GM12892 (cell line): ENCODE measurements at places on chromosomes 4 and X.

DNA sequence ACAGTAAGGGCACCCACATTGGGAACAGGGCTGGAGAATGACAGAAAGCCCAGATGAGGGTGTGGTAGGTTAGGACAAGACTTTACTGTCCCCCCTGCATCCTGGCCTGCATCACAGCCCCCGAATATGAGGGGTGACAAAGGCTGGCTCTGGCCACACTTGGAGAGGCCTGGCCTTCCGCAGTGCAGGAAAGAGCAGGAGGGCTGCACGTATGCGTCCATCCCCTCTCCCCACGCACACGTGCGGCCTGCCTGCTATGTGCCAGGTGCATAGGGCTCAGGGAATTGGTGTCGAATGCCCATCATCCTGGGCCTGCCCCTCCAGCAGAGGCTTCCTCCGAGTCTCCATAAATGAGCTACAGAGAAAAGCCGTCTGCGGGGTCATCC, 80.5 kb downstream of the ABLIM2 start:
- DNase-seq = no peak

- DNase-seq = no peak
Measured at GRCh38 chrX:130772105-130772775, 130.8 kb downstream of the ENOX2 start.

DNA sequence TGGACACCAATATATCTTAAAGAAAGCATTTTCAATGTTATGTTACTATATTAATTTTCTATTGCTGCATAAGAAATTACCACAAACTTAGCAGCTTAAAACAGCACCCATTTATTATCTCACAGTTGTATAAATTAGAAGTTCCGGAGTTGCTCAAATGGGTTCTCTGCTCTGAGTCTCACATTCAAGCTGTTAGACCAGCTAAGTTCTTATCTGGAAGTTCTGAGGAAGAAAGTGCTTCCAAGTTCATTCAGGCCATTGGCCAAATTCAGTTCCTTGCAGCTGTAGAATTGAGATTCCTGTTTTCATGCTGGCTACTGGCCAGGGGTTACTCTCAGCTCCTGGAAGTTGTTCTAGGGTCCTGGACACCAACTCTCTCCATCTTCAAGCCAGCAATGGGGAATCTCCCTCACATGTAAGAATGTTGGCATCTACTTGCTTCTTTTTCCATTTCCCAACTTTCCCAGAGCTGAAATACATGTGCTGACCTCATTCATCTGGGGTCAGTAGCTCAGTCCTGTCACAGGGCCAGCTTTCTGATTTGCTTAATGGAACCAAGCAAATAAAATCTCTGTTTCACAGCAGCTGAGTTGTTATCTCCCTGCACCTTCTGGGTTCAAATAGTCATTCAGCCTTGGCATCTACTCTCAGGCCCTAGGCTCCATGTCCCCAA, 99.6 kb upstream of the INTU start:
- DNase-seq = no peak

- no peak for DNase-seq
Measured at GRCh38 chr4:7715271-7716009, 224.2 kb downstream of the AFAP1 start.

- no peak for DNase-seq
Measured at GRCh38 chr4:40246938-40247337, 50.1 kb downstream of the RHOH start.

GRCh38 chrX:71622032-71622575, 3.8 kb upstream of the CXCR3 start:
- no peak for DNase-seq

DNA sequence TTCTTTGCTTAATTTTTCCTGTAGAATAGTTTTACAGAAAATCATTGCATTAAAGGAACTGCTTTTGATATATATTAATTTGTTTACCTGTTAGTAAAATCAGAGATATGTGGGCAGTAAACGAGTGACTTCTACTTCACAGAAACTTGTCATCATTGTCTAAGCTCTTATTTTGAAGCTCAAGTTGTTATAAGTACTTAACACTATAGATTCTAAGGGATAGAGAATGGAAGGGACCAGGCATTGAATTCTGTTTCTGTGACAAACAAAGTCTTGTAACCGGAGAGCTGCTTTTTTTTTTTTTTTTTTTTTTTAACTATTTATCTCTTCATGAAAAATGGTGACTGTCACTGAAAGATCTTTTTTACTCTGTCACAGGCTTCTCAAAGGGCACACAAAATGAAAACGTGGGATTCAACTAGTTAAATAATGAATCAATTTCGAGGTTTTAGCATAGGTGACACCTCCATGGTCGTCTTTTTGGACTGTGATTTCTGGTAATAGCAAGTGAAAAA, 14.4 kb downstream of the STK26 start:
- DNase-seq = no peak

- DNase-seq = peak; percentile 75
Measured at GRCh38 chr4:83284193-83285054, at the start of gene COQ2. COQ2 (minus strand) TSS chr4:83284798; CDS start chr4:83284764, 34 bp downstream.

DNA sequence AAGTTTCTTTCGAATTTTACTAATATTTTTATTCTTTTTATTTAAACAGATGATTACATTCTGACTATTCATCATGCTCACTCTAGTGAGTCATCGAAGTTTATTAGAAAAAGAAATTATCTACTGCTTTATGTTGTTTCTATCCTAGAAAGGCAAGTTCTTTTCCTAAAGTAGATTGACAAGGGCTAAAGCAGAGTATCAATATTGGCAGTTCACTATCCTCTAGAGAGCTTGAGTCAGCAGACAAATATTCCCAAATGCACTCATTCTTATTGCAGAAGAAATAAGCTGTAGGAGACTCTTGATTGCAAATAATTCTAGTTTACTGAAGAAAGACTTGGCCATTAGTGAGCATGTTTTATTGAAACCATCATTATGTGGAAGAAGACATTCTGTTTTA, 911.8 kb downstream of the CENPC start:
- no peak for DNase-seq

GRCh38 chrX:10926404-10926803, 184.7 kb upstream of the HCCS start:
- no peak for DNase-seq

GRCh38 chrX:81405781-81406180, 203.9 kb downstream of the SH3BGRL start:
- no peak for DNase-seq

- no peak for DNase-seq
Measured at GRCh38 chrX:44042116-44042515, 68.9 kb upstream of the NDP start.

GRCh38 chr4:104912518-104912917, 234.2 kb upstream of the TET2 start:
- DNase-seq = no peak

DNA sequence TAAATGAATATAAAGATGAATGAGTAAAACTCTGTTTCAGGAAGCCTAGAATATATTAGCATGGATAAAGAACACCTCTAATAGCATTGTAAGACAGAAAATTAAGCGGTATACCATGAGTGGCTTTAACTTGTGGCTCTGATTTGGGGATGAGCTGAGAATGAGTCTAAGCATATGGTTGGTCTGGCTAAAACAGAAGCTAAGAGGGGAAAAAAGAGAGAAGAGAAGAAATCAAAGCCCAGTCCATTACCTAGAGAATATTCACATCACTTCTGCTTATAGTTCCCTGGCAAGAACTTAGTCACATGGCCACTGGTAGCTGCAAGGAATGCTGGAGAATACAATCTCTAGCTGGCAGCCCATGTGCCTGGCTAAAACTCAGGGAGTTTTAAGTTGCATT, 414.5 kb downstream of the PRDM5 start:
- no peak for DNase-seq

DNA sequence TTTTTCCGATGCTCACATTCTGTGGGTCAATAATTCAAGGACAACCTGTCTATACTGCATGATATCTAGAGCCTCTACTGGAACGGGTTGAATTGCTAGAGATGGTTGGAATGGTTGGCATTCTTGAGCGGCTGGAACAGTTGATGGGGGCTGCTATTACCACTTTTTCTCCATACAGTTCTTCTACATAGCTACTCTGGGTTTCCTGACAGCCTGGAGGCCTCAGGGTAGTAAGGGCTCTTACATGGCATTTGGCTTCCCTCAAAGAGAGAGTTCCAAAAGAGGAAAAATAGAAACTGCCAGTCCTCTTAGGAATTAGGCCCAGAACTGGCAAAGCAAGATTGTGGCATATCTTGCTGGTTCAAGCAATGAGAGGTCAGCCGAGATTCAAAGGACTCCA, 53.1 kb downstream of the NAA11 start:
- no peak for DNase-seq

DNA sequence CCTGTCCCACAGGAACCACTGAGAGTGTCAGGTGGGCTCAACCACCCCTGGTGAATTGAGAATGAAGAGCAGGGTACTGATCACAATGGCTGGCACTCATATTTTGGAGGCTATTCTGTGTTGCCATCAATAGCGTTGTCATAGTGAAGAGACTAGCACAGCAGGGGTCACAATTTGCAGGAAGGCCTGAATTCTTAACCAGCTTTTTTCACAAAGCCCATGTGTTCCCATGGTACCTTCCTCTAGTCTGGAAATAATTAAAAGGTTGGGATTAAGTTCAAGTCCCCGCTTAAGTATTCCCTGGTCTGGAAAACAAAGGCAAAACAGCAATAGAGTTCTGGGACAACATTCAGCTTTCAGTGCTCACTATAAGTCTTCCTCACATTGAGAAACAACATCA, 1051.7 kb downstream of the C4orf33 start:
- no peak for DNase-seq

DNA sequence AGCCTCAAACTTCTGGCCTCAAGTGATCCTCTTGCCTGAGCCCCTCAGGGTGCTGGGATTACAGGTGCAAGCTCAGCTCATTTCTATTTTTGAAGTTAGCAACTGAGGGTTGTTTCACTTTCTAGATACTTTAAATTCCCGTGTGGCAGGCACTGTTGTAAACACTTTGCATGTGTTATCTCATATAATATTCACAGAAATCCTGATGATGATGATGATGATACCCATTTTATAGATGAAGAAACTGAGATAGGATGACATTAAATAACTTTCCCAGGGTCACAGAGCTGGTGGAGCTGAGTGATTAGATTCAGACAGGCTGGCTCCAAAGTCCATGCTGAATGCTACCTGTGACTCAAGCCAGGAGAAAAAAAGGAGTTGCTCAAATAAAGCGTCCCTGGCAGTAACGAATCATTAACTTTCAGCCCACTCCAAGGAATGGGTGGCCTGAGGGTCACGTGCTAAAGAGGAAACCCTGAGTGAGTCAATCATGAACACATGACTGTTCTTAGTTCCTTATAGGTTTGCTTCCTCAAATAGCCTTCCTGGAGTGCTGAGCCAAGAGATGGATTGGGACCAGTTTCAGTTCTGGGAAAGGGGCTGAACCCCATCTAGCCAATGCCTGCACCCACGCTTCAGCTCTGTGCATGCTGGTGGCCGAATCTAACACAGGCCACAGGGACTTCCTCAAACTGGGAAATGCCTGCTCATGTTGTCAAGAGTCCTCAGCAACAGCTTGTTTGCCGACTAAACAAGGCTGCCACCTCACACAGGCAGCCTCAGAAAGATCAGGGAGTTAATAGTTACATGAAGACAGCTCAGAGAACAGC, 52.8 kb downstream of the RBM47 start:
- DNase-seq = no peak

- DNase-seq = peak; percentile 19
Measured at GRCh38 chr4:141132709-141133145, 542 bp downstream of the RNF150 start.

GRCh38 chr4:105555409-105555808, 3.0 kb downstream of the ARHGEF38 start:
- no peak for DNase-seq

DNA sequence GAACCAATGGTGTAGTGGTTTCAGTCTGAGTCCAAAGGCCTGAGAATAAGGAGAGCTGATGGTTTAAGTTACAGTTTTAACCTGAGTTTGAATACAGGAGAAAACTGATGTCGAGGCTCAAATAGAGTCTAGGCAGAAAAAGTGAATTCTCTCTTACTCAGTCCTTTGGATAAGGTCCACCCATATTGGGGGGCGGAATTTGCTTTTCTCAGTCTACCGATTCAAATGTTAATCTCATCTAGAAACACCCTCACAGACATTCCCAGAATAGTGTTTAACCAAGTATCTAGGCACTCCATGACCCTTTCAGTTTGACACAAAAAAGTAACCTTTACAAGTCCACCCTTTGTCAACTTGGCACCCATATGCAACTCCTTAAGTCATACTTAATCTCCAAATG, 216.0 kb downstream of the GRID2 start:
- no peak for DNase-seq

GRCh38 chr4:150874338-150875226, 140.5 kb downstream of the LRBA start:
- no peak for DNase-seq

DNA sequence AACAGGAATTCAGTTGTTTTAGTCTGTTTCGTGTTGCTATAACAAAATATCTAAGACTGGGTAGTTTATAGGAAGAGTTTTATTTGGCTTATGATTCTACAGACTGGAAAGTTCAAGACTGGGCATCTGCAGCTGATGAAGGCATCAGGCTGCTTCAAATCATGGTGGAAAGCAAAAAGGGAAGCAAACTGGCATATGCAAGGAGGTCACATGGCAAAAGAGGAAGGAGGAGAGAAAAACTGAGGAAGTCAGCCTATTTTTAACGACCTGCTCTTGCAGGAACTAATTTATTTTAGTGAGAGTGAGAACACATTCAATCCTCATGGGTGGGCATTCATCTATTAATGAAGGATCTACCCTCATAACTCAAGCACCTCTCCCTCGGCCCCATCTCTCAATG, 363.1 kb upstream of the HS3ST1 start:
- no peak for DNase-seq

GRCh38 chr4:69536558-69536957, 40.9 kb upstream of the UGT2B4 start:
- DNase-seq = no peak

GRCh38 chrX:124289443-124289842, 43.0 kb upstream of the TEX13D start:
- no peak for DNase-seq

DNA sequence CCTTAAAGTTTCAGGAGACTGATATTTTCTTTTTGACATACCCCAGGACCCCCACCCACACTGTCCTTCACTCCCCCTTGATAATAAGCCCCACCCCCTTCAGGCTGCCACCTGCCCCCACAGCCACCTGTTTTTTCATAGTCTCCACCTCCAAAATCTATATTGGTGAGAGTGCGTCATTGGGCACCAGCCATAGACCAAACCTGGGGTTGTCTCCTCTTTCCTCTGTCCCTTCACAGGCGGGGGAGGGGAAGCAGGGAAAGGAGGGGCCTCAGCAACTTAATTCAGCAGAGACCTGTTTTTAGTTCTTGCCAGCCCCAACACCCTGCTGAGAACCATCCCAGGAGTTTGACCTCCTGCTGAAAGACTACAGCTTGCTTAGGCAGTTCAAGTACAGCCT, 1.1 kb downstream of the ARHGAP36 start:
- DNase-seq = no peak
